ENCODE measurements at places on chromosomes 5 and 9.
A peak's percentile ranks its signal among the peaks of the same experiment; 100 is the strongest.

GRCh38 chr9:13358128-13358527, 78.6 kb upstream of the MPDZ start:
- peak; percentile 43 for DNase-seq

GRCh38 chr5:174910245-174910737, 185.9 kb downstream of the MSX2 start:
- DNase-seq: peak; percentile 3

DNA sequence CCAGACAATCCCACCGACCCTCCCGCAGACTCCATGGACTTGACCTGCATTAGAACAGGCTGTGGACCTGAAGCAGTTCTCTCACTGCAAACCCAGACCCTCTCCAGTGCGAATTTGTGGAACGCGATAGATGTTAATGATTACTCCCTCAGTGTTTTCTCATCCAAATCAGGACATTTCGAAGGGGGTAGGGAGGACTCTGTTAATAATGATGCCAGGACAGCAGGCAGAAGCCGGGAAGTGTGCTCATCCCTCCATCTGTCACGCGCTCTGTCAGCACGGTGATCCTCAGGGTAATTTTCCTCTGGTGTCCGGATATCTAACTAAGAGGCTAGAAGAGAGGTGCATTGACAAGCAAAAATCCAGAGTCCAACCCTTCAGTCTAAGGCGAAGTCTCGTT, 18.8 kb downstream of the RAPGEF1 start:
- DNase-seq: no peak

GRCh38 chr5:179762079-179762780, 29.6 kb downstream of the MAML1 start:
- DNase-seq: no peak

DNA sequence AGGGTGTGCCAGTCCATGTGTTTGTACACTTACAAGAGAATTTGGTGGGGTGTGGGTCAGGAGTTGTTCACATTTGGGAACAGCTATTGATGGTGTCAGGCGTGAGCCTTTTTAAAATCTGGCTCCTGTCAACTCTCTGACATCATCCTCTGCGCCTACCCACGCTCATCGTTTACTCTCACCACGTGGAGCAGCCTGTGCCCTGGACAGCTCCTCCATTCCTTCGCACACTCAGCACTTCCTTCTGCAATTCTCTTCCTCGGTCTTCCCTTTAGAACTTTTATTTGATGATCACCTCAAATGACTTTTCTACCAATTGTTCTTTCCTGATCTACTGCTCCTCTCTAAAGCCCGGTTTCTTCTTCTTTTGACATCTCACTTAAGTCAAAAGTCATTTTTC, 42.1 kb upstream of the GNAQ start:
- DNase-seq: no peak

DNA sequence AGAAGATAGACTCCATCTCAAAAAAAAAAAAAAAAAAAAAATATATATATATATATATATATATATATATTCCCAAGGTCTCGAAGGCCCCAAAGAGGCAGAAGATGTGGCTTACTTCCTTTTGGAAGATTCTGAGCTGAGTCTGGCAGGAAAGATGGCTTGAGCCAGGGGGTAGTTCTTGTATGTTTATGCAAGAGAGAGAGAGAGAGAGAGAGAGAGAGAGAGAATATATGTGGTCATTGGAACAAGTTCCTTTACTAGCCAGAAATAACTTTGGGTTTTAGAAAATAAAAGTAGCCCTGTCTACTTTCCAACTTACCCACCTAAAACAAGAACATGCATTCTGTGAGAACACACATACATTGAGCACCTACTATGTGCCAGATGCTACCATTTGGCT, 17.6 kb downstream of the NCS1 start:
- DNase-seq: no peak
